ENCODE measurements at places on chromosomes 16 and 17.

DNA sequence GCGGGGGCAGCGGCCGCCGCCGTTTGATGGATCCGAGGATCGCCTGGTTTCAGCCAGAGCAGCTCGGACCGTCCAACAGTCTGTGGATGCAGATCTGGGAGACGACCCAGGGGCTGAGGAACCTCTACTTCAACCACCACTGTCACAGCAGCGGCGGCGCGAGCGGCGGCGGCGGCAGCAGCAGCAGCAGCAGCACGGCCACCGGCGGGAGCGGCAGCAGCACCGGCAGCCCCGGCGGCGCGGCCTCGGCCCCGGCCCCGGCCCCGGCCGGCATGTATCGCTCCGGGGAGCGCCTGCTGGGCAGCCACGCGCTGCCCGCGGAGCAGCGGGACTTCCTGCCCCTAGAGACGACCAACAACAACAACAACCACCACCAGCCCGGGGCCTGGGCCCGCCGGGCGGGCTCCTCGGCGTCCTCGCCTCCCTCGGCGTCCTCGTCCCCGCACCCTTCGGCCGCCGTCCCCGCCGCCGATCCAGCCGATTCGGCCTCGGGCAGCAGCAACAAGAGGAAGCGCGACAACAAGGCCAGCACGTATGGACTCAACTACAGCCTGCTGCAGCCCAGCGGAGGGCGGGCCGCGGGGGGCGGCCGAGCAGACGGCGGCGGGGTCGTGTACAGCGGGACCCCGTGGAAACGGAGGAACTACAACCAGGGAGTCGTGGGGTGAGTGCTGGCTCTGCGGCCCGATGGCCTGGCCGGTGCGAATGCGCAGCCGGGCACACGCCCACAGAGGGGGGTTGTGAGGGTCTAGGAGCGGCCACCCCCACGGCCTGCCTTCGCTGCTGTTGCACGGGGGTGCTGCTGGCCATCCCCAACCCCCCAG lies 702 bp downstream of the TENT4B start:
- no peak for DNase-seq

DNA sequence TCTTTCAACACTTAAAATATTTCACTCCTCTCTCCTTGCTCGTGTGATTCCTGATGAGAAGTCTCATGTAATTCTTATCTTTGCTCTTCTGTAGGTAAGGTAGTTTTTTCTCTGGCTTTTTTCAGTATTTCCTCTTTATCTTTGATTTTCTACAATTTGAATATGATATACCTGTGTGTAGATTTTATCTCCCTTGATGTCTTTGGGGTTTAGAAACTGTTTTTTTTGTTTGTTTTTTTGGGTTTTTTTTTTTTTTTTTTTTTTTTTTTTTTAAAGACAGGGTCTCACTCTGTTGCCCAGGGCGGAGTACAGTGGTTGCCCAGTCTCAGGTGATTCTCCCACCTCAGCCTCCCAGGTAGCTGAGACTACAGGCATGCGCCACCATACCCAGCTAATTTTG lies 26.6 kb downstream of the MOSMO start:
- no peak for DNase-seq

DNA sequence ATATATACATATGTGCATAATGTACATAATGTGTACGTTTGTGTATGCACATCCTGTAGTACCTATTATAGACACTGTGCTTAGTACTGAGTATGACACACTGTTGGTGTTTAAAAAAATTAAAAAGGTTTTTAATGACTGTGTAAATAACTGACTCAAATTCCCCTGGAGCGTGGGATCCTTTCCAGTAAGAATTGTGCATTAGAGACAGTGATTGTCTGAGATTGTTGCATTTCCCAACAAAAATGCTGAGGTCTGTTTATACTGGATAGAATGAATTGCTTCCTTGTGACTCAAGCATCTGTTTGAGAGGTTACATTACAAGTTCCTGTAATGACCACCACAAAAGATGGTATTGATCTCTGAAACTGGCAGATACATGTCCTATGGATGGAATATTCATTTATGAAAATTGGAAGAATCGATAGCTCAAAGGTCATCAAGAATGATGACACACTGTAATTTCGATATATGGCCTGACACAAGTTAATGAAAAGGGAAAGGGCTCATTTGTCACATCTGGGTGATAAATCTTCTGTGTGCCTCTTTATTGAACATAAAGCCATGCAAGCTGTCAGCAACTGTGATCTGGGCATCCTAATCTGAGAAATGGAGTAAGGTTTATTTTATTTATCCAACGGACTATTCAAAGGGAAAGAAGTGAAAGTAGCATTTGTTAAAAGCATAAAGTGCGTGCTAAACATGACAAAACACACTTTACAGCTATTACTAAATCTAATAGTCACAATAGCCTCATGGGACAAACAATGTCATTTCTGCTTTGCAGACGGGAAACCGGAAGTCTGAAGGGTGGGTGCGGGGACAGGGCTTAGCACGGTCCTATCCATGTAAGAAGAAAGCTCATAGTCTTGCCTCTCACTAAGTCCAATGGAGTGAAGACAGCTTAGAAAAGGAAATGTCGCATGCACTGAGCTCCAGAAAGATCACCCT lies 228.8 kb downstream of the CDH11 start:
- peak; percentile 94 for DNase-seq

- no peak for DNase-seq
Observed at GRCh38 chr17:82627405-82627804, 20.8 kb downstream of the WDR45B start.

- DNase-seq, result no peak
Observed at GRCh38 chr16:22912654-22913053, 98.7 kb downstream of the HS3ST2 start.

DNA sequence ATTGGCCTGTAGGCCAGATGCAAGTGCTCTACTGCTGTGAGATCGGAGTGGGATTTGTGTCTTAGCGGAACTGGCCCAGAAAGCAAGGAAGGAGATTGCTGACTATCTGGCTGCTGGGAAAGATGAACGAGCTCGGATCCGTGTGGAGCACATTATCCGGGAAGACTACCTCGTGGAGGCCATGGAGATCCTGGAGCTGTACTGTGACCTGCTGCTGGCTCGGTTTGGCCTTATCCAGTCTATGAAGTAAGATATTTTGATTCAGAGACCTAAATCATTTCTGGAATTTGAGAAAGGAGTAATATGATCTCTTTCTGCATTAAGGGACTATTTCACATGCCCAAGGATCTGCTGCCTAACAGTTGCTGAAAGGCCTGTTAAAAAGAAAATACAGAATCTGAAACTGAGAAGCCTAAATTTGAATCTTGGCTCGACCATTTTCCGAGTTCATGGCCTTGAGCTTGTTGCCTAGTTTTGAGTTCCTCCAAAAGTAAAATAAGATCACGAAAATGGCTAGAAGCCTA lies 21.1 kb downstream of the IST1 start:
- no peak for DNase-seq

- no peak for DNase-seq
Observed at GRCh38 chr16:4075534-4075933, 40.7 kb downstream of the ADCY9 start.

- no peak for DNase-seq
Observed at GRCh38 chr16:69927056-69927757, 23.9 kb upstream of the CLEC18A start.

DNA sequence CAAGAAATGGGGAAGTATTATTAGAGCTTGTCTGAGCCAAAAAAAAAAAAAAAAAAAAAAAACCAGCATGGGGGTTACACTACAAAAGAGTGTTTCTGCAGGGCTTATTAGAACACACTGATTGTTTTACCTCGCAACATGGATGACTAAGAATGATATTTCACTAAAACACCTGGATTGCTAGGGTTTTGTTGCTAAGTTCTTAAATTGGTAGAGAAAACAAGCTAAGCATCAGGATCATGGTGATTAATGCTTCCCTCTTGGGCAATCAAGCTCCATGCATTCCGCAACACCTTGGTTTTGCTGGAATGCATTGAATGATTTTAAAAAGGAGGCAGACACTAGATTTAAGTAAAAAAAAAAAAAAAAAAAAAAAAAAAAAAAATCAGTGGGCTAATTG lies 931.4 kb upstream of the CDH8 start:
- DNase-seq, result no peak

DNA sequence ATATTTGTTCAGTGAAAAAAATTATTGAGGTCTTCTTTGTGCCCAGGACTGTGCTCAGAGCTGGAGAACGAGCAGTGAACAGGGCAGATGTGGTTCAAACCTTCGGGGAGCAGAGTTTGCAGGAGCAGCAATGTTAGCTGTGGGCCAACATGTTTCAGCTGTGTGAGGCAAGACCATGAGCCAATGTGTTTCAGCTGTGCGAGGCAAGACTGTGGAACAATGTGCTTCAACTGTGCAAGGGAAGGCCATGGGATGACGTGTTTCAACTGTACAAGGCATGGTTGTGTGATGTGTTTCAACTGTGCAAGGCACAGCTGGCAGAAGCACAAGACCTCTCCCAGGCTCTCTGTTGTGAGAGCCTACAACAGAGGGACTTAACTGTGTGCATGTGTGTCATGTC lies 35.2 kb upstream of the SDK2 start:
- no peak for DNase-seq

- DNase-seq, result no peak
Observed at GRCh38 chr17:61398721-61399130, 917 bp upstream of the TBX2 start.

DNA sequence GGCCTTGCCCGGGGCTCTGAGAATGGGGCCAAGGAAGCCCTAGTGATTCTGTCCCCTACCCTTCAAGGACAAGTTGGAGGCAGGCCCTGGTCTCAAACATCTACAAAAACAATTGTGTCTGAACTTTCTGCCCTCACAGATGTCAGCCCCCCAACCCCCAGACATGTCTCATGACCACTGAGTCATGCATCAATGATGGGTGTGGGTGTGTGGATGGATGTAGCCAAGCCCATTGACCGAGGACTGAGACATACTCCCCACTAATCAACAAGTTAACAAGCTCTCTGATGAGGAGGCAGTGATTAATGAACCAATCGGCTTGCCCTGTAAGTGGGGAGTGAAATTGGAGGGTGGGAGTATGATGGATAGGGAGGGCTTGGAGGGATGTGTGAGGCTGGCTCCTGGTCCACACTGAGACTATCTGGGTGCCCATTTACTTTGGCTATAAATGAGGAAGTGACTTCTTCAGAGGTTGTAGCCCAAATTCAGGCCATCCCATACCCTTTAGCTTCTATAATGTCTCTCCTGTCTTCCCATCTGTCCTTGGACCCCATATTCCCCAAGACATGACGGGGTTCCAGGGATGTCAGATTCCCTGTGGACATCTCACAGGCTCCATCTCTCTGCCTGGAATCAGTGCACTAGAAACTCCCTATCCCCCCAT lies 97.1 kb upstream of the TMEM97 start:
- no peak for DNase-seq

DNA sequence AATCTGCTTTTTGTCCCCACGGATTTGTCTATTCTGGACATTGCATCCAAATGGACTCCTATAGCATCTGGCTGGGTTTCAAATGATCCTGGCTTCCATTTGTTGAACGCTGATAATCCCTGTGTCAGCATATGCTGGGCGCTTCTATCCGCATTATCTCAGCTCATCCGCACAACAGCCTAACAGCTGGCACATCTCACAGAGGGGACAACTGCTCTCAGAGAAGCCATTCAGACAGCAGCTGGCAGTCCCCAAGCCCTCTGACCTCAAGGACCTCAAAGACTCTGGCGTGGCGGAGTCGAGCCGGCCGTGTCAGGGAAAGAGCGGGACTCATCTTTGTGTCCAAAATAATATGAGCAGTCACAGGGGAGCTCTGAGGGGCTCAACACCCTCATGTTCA lies 82.3 kb downstream of the NT5M start:
- DNase-seq, result no peak

GRCh38 chr17:60941028-60941427 lies 263.4 kb downstream of the BCAS3 start:
- peak; percentile 89 for DNase-seq

- no peak for DNase-seq
Observed at GRCh38 chr17:51508048-51508447, 247.7 kb downstream of the UTP18 start.

DNA sequence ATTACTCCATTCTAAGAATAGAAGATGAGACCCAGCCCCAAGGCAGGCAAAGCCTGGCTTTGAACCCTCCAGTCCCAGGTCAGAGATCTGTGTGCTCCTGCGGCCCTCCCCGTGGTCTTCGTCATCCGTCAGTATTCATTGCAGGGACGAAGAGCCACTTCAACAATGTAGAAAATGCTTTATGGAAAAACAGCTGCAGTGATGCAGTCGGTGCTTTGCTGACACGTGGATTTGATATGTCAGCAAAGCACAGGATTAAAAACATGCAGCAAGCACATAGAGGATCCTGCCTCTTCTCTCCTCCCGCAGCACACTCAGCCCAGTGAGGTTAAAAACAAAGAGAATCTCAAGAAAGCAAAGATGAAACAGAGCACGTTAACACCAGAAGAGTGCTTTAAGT lies 117.1 kb upstream of the AXIN2 start:
- no peak for DNase-seq

DNA sequence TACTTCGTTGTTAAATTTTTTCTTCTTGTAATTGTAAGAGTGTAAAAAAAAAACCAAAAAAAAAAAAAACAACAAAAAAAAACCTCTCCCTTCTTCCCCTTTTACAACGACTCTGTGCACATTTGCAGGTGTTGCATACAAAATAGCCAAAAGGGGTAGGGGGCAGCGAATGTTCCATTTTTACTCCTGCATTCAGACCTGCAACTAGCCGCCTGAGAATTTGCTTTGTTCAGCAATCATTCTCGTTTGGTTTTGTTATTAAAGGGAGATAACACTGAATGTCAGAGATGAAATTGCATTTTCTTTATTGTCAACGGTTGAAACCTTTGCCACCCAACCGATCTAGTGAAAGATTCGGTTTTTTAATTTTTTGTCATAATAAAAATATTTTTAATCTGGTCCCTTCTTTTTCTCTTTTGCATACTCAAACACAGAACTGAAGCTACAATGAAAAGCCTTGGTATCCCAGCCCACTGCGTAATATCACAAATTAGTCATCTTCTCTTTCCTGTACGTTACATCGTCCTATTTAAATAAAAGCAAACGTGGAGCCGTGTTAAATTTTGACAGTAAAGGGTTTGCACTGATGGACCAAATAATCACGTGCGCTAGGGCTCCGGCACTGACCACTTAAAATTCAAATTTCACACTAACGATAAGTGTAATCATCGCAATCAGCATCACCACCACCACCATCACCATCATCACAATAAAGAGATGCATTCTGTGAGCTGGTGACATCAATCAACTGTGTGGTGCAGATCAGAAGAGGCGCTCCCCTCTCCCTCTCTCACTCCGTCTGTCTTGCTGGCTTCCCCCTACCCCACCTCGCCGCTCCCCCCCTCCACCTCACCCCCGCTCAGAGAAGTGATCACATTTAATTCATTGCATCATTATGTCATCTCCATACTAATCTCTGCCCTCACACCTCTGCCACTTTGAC lies 406.2 kb upstream of the PSMD7 start:
- no peak for DNase-seq

- no peak for DNase-seq
Observed at GRCh38 chr16:81838794-81839193, 59.7 kb downstream of the PLCG2 start.
